ENCODE measurements at places on chromosomes 5 and 9.

- DNase-seq, result no peak
Measured at GRCh38 chr9:133354766-133355165, 1.5 kb downstream of the SURF1 start.

- no peak for DNase-seq
Measured at GRCh38 chr9:22649384-22649783, 202.8 kb downstream of the DMRTA1 start.

DNA sequence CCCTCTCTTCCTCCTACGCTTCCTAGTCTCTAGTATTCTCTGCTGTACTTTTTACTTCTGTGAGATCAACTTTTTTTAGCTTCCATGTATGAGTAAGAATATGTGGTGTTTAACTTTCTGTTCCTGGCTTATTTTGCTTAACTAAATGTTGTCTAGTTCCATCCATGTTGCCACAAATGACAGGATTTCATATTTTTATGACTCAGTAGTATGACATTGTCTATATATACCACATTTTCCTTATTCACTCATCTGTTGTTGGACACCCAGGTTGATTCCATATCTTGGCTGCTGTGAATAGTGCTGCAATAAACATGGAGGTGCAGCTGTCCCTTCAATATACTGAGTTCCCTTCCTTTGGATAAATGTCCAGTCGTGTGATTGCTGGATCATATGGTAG, 34.8 kb downstream of the FGD3 start:
- no peak for DNase-seq

DNA sequence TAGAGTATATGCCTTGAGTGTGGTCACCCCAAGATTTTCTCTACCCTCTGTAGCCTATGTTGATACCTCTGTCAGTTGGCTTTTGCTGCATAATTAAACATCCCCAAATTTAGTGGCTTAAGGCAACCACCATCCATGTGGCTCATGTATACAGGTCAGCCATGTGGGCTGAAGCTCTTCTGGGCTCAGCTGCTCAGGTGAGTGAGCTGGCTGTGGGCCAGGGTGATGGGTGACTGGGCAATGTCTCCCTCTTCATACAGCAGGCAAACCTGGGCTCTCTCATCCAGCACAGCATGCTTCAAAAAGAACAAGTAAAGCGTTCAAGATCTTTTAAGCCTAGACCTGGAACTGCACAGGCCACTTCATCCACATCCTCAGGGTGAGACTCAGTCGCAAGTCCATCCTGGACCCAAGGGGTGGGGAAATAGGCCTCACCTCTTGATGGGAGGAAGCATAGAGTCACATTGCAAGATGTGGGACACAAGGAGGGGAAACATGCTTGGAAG, 188.2 kb upstream of the TAS2R1 start:
- no peak for DNase-seq

DNA sequence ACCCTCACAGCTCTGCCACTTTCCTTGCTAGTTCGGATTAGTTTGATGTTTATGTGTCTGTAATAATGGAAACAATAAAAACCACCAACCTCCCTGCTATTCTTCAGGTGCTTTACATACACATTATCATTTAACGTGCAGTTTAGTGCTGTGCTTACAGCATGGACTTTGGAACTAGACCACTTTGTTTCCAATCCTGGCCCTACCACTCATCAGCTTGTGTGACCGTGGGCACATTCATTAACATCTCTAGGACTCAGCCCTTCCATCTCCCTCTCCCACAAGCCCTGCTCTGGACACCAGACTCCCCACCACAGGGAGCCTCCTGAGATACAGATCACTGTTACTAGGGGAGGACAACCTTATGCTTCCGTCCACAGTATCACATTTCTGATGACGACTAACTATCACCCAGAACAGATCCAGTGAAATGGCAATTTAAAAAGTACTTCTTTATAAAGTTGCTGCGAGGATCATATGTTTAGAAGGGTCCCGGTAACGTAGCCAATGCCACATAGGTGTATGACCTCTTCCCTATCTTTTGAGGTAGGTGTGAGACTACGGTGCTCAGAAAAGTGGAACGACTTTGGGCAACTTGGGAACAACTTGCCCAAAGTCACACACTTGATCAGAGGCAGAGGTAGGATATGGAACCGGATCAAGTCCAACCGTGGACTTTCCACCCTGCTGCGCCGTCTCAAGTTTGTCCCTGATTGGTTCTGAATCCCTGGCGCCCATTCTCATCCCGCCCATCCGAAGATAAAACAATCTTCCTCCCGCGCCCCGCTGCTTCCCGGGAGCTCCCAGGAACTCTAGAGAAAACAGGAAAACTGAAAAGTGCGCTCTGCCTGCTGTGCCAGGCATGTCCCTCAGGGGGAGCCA, 132.4 kb upstream of the NIPBL start:
- no peak for DNase-seq

DNA sequence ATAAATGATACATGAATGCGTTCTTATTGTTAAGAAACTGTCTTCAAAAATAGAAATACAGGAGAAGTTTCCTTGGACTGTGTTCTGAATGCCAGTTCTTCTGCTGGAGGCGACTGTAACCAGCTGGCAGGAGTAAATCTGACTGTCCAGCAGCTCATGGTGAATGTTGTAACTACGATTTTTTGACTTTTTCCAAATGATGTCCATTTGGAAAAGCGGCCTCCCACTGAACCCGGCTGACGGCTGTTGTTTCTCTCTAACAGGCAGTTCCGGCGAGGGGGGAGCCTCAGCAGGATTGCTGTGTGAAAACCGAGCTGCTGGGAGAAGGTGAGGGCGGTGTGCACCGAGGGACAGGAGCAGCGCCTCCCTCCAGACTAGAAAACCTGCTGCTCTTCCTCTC, 91.9 kb downstream of the EHMT1 start:
- no peak for DNase-seq

GRCh38 chr9:118529624-118530214, 825.5 kb downstream of the TLR4 start:
- no peak for DNase-seq

- DNase-seq, result no peak
Measured at GRCh38 chr5:181087309-181087708, 43.7 kb downstream of the OR2V1 start.

- DNase-seq, result no peak
Measured at GRCh38 chr5:135326296-135327254, 72.5 kb downstream of the MACROH2A1 start.
